ENCODE measurements at places on chromosomes 1 and 21. TPM values are rescaled to one million over a fixed set of nuclear protein-coding genes. Genes with fewer than 3 reads are reported as not detected.
A peak's percentile ranks its signal among the peaks of the same experiment; 100 is the strongest.

- DNase-seq = peak; percentile 67
Measured at GRCh38 chr1:32500387-32501209, 35.7 kb downstream of the ZBTB8B start.

DNA sequence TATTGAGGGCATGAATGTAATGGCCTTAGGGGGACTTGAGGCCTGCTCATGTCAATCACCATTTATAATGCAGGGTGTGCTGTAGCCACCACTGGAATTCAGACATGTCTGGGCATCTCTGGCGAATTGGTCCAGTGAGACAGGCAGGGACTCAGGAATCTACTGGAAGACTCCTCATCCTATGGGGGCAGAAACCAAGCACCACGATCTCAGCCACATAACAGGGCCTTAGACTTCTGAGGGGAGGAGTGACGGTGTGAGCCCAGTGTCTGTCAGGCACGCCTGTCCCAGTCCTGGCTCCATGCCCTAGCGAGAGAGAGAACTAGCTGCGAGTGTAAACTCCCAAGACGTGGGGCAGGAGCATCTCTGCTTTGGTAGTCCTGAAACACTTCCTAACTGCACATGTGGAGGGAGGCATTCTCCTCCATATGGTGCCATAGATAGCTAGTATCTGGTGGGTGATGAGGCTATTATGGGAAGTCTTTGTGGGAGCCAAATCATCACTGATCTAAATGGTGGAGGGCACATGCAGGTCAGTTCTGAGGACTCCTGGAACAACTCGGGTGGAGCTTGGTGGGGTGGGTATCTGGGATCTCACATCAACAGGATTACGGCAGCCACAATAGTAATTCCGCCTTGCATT is 29.8 kb upstream of the KIAA0040 start:
- DNase-seq = peak; percentile 50

LCE3A gene
- total RNA-seq = not detected

DNA sequence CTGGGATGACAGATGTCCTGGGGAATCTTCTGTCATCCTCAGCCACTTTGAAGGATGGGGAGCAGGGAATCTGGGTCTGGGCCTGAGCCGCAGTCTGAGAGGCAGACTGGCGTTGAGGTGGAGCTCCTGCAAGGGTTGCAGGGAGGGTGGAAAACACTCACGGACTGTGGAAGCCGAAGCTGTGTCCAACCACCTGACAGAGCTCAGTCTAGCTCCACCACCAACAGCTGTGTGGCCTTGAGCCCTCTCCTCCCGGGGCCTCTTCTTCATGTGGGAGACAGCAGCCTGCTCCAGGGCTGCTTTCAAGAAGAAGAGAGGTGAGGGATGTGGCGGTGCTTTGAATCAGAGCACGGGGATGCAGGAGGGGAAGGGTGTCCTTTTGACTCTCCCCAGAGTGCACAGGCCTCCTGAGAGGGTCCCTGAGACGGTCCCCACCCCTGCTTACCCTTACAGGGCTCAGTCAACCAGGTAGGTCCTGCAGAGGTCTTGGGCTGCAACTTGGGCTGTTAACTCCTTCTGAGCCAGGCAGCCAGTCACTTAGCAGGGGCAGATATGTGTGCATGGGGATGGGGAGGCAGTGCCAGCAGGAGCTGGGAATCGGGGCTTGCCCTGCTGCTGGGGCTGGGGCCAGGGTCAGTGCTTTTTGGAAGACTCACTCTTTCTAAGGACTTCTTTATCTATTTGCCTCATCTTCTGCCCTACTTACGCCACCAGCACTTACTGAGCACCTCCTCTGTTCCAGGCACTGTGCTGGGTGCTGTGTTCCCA is 216.3 kb downstream of the PTPRU start:
- no peak for DNase-seq

DNA sequence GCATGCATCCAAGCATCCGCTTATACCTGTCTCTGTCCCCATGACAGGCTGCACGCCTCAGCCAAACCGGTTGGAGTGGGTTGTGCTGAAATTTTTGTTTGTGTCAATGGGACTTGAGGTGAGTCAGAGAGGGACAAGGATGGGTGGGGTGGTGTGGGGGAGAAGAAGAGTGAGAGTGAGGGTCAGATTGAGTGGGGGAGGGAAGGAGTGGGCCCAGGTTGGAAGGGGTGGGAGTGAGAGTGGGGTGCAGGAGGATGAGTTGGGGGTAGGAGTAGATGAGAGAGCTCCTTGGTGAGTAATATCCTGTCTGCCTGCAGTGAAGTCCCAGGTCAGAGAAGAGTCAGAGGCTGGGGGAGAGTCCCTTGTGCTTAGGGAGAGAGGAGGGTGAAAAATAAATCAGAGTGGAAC is 3.3 kb upstream of the NECTIN4 start:
- DNase-seq = peak; percentile 59

SRSF4 gene
- total RNA-seq = 95.8 TPM
